MCF 10A (cell line): ENCODE measurements at places on chromosomes 13 and 19. TPM values are rescaled to one million over a fixed set of nuclear protein-coding genes. Genes with fewer than 3 reads are reported as not detected.

Gene TMEM91
- total RNA-seq, result 6.1 and 8.3 TPM in 2 replicates

Gene DPP9
- total RNA-seq, result 90.6 and 100 TPM in 2 replicates

Gene C19orf47
- total RNA-seq, result 14.9 and 16.1 TPM in 2 replicates

Gene PSPN
- 1.1 and 1.9 TPM in 2 replicates for total RNA-seq

Gene SMIM24
- not detected in 2 replicates for total RNA-seq

Gene RNF225
- 0.63 and 0.98 TPM in 2 replicates for total RNA-seq

Gene TMPRSS9
- total RNA-seq, result not detected in 2 replicates

Gene TGFB1
- total RNA-seq, result 27.8 and 33.7 TPM in 2 replicates

Gene PSG2
- not detected in 2 replicates for total RNA-seq

Gene TPGS1
- total RNA-seq, result 11.9 and 12.6 TPM in 2 replicates

Gene ZNF234
- total RNA-seq, result 9.5 and 9.6 TPM in 2 replicates

Gene RUBCNL
- total RNA-seq, result 0.37 and 1.2 TPM in 2 replicates

Gene RYR1
- total RNA-seq, result 0.28 and 0.32 TPM in 2 replicates

- DNase-seq, result no peak
These were observed 14.6 kb downstream of the ZNF442 start for GRCh38 chr19:12350890-12351197.

DNA sequence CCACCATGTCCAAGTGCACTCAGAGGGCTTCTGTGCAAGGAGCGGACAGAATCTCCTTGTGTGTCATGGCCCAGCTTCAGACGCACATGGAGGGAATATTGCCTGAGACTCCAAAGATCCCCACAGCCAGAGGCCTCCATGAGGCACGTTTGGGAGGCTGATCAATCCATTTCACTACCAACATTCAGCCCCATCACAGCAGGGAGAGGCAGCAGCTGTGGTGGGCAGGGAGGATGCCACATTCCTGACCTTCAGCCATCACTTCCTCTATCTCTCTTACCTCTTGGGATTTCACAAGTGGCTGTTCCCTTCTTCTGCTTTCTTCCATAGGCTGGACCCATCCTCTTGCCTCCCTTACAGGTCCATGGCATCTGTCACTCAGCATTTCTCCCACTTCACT, 82.4 kb upstream of the MBNL2 start:
- DNase-seq, result no peak

DNA sequence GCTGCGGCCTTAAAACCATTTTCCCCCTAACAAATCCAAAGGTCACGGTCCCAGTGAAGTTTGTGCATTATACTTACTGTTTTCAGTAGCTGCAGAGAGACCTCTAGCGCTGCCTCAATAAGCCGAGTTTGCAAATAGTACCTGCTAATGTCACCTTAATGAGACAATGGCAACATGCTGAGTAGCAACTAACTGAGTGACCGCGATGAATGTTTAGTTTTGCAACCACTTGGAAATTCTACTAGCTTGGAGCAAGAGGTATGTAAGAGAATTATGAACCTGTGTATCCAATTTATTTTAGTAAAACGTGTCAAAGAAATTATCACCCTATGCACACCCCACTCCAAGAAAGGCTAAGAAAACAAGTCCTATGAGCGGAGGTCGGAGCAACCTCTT, 1.2 kb downstream of the KPNA3 start:
- DNase-seq, result peak; percentile 47

- no peak for DNase-seq
These were observed 6.9 kb upstream of the OVOL3 start for GRCh38 chr19:36103842-36104552.

GRCh38 chr19:732148-733069, 18.5 kb upstream of the MISP start:
- DNase-seq, result no peak

DNA sequence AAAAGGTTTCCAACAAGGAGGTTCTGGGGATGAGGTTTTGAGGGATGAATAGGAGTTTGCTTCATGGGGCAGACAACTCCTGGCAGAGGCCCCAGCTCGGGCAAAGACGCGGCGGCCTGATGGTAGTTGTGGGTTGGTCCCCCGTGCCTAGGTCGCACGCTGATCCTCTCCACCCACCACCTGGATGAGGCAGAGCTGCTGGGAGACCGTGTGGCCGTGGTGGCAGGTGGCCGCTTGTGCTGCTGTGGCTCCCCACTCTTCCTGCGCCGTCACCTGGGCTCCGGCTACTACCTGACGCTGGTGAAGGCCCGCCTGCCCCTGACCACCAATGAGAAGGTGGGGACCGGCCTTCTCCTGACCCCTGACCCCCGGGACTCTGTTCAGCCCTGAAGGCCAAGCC, 11.9 kb downstream of the ABCA7 start:
- DNase-seq, result no peak

DNA sequence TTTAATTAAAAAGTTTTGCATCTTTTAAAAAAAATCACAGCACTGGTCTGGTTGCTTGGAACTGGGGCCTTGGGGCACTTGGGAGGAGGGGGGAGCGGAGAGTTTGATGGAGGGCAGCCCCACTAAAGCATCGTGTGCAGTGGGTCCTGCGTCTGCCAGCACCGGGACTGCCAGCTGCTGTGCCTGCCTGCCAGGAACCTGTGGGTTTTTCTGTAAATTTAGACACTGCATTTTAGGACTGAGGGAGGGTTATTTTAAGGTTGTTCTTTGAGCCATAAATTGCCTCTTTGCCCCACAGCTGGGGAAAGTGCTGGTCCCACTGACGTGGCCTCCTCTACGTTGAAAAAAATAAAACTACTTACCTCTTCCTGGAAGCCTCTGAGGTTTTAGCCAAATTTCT, 2.9 kb downstream of the KLF2 start:
- no peak for DNase-seq

GRCh38 chr13:94317063-94317491, 162.4 kb downstream of the DCT start:
- DNase-seq, result no peak

GRCh38 chr13:34943436-34944273, 1.6 kb downstream of the NBEA start:
- DNase-seq, result no peak

DNA sequence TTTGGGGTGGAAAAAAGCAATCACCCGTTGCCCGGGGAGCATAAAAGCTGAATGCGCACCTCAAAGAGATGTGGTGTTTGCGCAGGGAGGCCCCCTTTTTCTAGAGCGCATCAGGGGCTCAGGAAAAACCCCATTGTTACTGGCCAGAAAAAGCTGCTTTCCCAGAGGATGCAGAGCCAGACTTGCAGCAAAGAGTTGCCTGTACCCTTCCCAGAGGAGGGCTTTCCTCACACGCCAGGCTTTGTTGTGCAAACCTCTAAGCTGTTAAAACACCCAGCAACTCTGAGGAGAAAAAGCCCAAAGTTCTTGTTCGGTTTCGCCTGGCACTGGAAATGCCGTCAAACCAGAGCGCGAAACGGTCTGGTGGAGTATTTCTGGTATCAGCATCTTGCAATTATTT, 29.3 kb downstream of the GSX1 start:
- DNase-seq, result no peak

DNA sequence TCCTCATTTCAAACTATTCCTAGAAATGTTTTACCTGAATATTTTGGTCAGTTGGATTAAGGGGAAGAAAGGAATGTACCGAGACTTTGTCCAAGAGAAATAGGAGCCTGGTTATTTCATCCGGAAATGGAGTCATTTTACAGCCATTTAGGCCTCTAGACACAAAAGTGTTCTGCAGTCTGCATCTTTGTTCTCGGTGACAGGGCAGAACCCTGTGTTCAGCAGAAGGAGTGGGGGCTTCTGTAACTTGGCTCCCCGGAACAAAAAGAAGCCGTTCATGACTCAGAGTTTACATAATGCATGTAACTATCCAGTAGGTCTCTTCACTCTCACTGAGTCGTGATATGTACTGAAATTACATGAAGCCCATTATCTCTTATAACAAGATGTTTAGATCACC, 21.6 kb upstream of the FNDC3A start:
- peak; percentile 58 for DNase-seq

- DNase-seq, result no peak
These were observed 290.0 kb downstream of the MZT1 start for GRCh38 chr13:72437458-72437857.

- no peak for DNase-seq
These were observed 41.1 kb downstream of the COL4A1 start for GRCh38 chr13:110265682-110266430.

GRCh38 chr13:113411216-113412023, 41.9 kb downstream of the ADPRHL1 start:
- DNase-seq, result peak; percentile 75

DNA sequence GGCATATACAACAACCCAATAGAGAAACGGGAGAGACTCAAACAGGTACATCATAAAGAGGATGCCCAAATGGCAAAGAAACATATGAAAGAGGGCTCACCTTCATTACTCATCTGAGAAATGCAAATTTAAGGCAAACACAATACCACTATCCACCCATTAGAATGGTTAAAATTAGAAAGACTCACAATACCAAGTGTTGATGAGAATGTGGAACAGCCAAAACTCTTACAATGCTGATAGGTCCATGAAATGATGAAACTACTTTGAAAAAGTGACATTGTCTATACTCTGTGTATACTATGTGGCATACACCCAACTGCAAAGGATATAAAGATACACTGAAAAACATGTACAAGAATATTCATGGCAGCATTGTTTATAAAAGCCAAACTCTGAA, 96.2 kb upstream of the TSHZ3 start:
- no peak for DNase-seq

GRCh38 chr13:27118428-27119054, 53.1 kb downstream of the USP12 start:
- DNase-seq, result no peak

DNA sequence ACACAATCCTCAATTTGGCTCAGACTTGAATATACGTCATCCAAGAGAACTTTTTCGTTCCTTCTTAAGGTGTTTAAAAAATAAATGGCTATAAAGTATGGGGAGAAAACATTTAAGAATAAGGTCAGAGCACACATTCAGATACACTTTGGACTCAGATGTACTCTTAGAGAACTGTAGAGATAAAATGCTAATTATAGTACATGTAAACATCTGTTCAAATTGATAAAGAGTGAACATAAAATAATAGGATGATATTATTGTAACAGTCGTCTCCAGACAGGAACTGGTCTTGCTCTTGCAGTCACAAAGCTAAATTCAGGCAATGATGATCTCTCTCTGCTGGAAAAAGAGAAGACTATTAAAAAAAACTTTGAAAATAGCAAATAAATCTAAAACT, 91.4 kb downstream of the RBM26 start:
- DNase-seq, result no peak

GRCh38 chr13:103898481-103898880, 832.3 kb upstream of the SLC10A2 start:
- DNase-seq, result no peak

DNA sequence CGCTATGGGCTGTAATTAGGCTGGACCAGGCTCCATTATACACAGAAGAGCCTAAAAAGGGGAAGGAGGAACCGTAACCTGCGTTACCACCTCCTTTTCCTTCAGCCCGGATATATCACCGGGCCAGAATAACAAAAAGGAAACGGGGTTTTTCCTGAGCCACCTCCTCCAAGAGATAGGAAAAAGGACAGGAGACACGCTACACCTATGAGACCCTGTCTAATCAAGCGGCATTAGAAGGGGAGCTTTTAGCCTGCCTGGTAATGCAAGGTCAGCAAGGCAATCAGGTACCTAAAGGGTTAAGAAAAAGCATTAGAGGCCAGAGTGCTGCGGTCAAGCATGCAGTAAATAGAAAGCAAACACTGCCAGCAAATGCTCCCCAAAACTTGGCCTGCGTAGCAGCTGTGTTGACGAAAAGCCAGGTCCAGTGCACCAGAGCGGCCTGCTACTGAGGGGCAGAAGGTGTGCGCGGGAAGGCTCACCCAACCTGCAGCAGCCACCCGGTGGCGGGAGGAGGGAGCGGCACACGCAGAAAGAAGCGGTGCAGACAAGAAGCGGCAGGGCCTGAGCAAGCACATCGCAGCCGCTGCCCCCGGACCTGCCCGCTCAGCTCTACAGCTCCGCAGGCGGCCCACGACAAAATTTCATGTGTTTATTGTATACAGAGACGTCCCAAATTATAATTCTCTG, 1466.1 kb downstream of the UQCRFS1 start:
- no peak for DNase-seq

DNA sequence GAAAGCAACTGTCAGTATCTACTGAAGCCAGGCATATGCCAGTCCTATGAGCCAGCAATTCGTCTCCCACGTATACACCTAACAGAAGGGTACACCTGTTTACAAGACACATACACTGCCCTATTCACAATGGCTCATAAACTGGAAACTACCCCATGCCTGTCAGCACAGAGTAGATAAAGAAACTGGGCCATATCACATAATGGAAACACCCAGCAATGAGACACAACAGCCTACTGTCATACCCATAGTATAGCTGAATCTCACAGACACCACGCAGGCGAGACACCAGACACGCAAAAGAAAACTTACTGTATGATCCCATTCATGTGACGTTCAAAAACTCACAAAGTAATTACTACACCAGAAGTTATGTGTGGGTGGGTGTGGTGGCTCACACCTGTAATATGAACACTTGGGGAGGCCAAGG, 15.7 kb downstream of the NOSIP start:
- no peak for DNase-seq

GRCh38 chr19:45421947-45422498, 1.7 kb downstream of the ERCC1 start:
- no peak for DNase-seq

- DNase-seq, result no peak
These were observed 989 bp downstream of the NFILZ start for GRCh38 chr19:8631425-8631819.

- no peak for DNase-seq
These were observed 52.1 kb downstream of the ZNRF4 start for GRCh38 chr19:5507065-5507909.

DNA sequence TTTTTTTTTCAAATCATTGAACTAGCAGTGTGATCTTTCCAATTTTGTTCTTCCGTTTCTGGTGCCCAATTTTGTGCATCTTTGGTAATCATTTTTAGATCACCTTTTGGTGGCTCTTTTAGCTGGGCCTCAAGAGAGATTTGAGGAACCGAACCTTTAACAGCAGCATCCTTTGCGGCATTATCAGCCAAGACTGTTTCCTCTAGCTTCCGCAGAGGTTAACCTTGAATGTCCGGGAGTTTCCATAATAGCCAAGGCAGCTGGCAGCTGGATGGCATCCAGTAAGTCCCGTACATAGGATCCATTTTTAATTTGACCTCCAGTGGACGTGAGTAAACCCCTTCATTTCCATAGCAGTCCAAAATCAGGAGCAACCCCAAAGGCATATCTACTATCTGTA, 9.6 kb downstream of the IRGC start:
- no peak for DNase-seq

DNA sequence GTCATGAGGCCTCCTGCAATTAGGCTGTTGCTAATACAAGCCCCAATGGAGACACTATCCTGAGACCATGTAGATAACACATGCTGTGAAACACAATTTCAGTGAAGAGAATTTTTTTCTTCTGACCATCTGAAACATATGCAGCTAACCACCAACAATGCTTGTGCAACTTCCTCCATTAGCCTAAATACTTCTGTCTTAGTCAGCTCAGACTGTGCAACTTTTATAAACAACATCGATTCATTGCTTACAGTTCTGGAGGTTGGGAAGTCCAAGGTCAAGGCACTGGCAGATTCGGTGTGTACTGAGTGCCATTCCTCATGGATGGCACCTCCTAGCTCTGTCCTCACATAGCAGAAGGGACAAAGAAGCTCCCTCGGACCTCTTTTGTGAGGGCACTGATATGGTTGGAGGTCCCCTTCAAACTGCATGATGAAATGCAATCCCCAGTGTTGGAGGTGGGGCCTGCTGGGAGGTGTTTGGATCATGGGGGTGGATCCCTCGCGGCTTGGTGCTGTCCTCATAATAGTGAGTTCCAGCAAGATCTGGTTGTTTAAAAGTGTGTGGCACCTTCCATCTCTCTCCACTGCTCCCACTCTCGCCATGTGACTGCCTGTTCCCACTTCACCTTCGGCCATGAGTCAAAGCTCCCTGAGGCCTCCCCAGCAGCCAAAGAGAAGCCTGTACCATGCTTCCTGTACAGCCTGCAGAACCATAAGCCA, 27.7 kb downstream of the STK24 start:
- DNase-seq, result peak; percentile 76
